ENCODE measurements at places on chromosomes 16 and 17.

GRCh38 chr16:85261657-85262557 lies 149.6 kb upstream of the CIBAR2 start:
- no peak for DNase-seq

DNA sequence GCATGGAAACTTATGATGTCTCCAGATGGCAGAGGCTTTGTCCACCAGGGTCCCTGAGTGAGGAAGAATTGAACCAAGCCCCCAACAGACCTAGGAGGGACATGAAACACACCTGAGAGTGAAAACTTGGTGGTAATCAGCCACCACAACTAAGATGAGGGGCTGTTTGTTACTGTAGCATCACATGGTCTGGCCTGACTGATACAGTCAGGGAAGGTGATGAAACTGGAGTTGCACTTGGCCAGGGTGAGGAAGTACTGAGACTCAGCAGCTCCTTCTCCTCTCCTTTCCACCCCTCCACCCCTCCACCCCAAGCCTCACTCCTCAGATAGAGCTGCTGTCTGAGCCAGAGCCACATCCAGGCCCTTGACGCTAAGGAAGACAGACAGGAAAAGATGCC lies 37.2 kb downstream of the C16orf82 start:
- no peak for DNase-seq

DNA sequence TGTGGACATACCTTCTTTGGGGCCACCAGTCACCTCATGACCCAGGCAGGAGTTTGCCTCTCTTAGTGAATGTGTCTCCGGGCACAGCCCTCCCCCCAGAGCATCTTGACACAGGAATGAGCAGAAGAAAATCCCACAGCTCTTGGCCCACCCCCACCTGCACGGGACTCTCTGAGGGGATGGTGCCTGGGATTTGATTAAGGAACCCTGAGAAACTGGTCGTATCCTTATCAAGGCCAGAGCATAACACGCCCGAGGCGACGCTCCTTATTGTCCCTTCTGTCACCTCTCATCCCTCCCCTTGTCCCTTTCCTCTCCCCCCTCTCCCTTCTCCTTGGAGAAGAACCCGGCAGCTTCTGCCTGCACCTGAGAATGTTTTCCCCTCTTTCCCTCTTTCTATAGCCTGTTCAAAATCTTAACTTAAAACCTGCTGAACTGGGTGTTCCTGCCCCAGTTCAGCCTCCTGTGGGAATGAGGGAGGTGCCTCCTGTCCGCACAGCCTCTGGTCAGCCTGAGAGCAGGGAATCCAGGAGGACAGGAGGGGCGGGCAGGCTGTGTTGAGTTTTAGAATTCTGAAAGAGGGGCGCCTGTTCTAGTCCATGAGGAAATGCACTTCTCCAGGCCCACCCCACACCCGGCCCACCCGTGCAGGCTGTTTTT lies 140.7 kb upstream of the PLCG2 start:
- peak; percentile 31 for DNase-seq

GRCh38 chr17:62821189-62822079 lies 13.3 kb upstream of the MARCHF10 start:
- DNase-seq, result no peak

DNA sequence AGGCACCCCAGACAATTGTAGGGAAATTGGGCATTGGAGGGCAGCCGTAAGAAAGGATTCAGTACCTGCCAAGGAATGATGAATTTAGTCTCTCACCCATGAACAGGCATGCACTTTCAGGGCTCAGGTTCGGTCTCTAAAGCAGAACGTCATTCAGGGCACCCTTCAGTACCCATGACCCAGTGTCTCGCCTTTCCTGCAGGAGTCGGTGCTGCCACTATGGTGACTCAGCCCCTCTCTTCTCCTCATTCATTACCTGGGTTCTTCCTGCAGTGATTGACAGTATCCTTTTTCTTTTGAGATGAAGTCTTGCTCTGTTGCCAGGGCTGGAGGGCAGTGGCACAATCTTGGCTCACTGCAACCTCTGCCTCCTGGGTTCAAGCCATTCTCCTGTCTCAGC lies 8.4 kb downstream of the SOST start:
- no peak for DNase-seq

DNA sequence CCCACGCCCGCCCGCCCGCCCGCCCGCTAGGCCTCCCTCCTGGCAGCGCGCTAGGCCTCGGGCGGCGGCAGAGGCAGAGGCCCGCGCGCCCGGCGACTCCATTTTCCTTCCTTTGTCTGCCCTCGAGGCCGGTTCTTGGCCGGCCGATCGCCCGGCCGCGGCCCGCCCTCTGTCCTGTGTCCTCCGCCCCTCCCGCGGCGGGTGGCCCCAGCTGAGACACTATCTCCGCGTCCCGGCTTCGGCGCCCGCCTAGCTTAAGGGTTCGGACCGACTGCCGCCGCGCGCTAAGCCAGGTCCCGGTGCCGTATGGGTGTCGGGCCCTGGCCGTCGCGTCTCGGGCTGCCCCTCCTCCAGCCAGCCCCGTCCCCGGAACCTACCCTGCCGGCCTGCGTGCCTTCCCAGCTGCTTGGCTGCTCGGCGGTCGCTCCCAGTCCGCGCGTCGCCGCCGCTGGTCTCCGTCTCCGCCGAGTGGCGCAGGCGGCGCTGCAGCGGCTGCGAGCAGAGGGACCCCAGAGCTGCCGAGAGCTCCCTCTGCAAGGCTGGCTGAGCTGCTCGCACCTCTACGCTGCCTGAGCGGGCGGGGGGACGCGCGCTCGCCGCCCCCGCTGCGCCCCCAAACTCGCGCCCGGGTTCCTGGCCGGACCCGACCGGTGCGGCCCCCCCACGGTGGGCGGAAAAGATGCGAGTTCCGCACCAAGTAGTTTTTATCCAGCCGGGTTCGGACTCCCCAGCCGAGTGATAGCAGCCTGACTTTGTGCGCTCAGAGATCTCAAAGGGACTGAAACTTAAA lies 787 bp downstream of the CTCF start:
- peak; percentile 79 for DNase-seq

DNA sequence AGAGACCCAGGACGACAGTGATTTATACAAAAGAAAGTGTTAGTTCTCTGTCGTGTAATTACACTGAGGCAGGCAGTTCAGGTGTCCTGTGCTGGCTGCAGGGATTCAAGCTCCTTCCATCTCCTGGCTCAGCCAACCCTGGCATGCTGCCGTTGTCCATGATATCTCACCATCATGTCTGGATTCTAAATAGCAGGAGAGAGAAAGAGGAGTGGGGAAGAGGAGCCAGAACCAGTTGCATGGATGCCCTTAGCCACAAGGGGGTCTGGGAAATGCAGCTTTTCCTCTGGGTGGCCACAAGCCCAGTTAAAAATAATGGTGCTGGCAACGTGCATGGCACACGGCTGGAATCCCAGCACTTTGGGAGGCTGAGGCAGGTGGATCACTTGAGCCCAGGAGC lies 9.7 kb downstream of the C16orf54 start:
- no peak for DNase-seq

DNA sequence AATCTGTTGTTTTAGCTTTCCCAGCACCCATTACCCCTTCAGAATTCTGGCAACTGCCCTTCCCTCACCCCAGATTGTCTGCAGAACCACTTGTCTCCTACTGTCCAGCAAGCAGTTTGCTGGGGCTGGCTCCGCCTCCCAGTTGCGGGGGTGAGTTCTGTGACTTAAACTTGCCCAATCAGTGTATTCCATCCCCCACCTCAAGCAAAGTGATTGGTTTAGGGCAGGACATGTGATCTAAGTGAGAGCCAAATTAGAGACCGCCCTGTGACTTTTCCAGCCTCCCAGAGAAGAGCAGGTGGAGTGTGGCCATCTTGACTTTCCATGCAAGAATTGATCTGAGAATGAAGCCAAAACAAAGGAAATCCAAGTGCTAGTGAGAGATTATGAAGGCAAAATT lies 22.7 kb upstream of the SRCIN1 start:
- DNase-seq, result peak; percentile 79

GRCh38 chr16:27867122-27868110 lies 196.1 kb downstream of the GSG1L start:
- DNase-seq, result peak; percentile 89

DNA sequence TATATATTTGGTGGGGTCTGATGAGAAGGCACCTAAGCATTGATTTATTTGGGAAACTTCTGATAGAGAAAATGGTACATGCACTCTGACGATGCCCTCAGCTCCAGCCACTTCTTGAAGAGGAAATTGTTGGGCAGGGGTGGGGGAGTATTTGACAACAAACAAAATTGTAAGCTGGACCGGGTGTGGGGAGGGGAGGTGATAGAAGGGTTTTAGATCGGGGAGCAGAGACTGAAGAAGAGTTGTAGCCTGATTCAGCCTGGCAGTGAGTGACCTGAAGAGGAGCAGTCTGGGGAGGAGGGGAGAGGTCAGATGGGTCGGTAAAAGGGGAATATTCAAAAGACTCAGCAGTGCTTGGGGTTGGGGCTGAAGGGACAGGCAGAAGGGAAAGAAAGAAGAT lies 2284.7 kb downstream of the TP53TG3F start:
- no peak for DNase-seq

DNA sequence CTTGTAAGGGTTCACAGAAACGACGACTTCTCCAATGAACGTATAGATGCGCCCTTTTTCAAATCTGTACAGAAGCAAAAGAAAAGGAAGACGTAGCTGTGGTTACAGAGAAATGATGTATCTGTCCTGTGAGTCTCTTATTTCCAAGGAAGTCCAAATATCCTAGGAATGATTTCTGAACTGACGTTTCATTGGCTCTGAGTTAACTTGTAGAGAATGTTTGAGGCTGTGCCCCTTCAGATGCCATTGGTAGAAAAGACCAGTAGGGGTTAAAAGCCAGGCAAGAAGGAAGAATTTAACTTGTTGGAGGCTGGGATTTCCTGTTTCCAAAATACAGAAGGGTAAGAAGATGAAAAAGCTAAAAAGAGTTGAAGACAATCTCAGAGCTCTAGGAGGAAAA lies 96.2 kb downstream of the MYO1D start:
- peak; percentile 37 for DNase-seq

- DNase-seq, result no peak
Measured at GRCh38 chr16:11978080-11978479, 1.5 kb downstream of the SNX29 start.

GRCh38 chr16:11687601-11688519 lies 19.6 kb downstream of the SNN start:
- DNase-seq, result no peak

DNA sequence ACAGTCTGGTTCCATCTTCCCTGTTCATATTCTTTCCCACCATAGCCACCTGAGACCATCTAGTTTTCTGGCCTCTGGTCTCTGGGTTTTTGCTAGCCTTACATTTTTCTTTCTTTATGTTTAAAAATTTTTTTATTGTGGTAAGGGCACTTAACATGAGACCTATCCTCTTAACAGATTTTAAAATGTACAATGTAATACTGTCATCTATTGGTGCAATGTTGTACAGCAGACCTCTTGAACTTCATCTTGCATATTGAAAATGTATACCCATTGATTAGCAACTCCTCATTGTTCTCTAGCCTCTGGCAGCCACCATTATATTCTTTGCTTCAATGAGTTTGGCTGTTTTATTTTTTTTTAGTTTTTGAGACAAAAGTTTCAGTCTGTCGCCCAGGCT lies 39.2 kb downstream of the ITGAM start:
- no peak for DNase-seq

- DNase-seq, result no peak
Measured at GRCh38 chr16:74691093-74691855, 9.4 kb downstream of the MLKL start.

GRCh38 chr17:57021226-57021940 lies 43.5 kb downstream of the SCPEP1 start:
- DNase-seq, result no peak

DNA sequence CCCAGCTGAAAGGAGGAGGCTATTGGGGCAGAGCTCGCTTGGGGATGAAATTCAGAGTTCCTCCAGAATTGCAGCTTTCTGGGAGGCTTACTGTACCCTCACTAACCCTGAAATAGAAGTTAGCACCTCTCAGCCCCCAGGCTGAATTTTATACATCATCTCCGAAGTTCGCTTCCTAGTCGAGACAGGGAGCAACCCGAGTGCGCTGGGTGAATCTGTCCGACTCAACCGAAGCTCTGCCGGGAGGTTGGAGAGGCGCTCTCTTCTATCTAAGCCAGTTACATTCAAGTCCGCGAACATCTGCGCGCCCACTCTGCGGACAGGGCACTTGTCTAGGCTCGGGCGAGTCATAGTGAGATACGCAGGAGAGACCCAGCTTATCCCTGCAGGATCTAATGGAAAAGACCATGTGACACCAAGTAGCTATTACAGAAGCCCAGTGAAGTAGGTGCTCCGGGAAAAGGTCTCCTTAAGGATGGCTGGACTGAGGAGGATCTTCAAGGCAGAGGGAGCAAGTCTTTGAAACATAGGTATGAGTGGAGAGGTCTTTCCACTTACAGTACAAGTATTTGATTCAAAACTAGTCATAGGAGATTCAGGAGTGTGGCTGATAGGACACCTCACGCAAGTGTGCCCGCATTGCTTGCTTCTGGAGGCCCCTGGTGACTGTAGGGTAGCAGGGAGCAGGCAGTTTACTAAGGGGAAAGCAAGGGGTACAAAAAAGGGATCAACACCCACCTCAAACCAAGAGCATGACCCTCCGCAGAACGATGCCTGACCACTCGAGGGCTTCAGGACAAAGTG lies 646 bp upstream of the HES7 start:
- DNase-seq, result peak; percentile 45

DNA sequence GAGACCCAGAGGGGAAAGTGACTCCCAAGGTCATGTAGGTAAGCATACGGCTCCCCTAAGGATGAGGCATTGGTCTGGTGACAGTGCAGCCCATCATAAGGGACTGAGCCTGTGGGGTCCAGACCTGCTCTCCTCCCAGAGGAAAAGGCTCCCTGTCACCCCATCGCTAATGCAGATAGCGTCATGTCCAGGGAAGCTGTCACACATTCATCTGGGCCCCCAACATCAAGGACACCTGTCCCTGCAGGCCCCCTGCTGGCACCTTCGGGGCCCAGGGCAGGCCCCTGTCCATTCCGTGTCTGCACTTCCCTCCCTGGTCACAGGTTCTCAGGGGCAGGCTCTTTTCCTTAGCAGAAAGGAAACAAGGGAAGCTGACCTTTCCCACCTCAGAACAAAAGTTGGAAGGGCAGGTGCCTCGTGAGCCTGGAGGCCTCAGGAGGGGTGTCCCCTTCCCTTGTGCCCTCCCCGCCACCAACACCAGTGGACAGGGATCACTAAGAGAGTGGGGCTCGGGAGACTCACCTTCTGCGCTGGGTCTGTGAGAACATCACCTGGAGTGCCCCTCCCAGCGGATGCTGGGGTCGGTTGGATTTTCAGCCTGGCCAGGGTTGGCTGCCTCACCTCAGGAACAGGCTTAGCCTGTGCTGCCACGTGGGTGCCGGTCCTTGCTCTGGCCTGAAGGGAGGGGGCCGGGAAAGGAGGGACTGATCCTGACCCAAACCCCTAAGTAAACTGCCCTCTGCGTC lies 17.3 kb upstream of the LASP1NB start:
- no peak for DNase-seq

- DNase-seq, result no peak
Measured at GRCh38 chr17:19800571-19800970, 52.5 kb upstream of the ALDH3A1 start.

GRCh38 chr17:57941384-57942370 lies 13.5 kb downstream of the CUEDC1 start:
- DNase-seq, result no peak

GRCh38 chr17:40447148-40447644 lies 3.9 kb downstream of the IGFBP4 start:
- no peak for DNase-seq

- DNase-seq, result no peak
Measured at GRCh38 chr17:39357986-39358385, 43.4 kb downstream of the FBXL20 start.

GRCh38 chr17:81556175-81556691 lies 4.1 kb upstream of the FAAP100 start:
- no peak for DNase-seq

Data from mesendoderm (in vitro differentiated cells).